AG08396 (cell line): ENCODE measurements at places on chromosomes 1 and 21.

DNA sequence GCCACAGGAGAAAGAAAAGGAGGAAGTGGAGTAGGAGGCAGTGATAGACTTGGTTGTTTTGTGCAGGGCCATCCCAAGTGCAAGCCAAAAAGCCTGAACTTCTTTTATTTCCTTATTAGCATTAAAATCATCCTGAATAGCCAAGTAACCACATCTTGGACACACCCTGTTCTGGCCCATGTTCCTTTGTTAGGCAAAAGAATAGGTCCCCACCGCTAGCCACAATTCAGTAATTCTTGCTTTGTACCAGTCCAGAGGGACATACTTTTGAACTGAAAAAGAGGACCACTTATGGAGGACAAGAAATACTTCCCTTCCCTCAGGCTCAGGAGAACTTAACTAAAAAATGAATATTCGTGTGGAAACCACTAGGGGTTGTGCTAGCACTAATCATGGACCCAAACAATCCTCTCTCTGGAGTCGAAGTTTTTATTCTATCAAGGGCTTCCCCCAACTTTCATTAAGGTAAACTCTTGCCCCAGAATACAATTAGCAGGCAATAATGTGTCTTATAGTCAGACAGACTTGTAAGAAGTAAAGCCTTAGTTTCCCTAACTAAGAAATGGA is 19.4 kb downstream of the TNFSF4 start:
- DNase-seq = no peak

DNA sequence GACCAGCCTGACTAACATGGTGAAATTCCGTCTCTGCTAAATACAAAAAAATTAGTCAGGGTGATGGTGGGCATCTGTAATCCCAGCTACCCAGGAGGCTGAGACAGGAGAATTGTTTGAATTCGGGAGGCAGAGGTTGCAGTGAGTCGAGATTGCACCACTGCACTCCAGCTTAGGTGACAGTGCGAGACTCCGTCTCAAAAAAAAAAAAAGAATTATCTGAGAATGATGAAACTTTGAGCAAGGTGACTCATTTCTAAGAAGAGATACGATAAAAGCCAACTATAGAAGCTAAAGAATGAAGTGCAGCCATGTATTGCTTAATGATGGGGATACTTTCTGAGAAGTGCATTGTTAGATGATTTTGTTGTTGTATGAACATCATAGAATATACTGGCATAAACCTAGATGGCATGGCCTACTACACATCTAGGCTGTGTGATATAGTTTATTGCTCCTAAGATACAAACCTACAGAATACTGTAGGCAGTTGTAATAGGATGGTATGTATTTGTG is 64.7 kb downstream of the SNRPE start:
- no peak for DNase-seq

DNA sequence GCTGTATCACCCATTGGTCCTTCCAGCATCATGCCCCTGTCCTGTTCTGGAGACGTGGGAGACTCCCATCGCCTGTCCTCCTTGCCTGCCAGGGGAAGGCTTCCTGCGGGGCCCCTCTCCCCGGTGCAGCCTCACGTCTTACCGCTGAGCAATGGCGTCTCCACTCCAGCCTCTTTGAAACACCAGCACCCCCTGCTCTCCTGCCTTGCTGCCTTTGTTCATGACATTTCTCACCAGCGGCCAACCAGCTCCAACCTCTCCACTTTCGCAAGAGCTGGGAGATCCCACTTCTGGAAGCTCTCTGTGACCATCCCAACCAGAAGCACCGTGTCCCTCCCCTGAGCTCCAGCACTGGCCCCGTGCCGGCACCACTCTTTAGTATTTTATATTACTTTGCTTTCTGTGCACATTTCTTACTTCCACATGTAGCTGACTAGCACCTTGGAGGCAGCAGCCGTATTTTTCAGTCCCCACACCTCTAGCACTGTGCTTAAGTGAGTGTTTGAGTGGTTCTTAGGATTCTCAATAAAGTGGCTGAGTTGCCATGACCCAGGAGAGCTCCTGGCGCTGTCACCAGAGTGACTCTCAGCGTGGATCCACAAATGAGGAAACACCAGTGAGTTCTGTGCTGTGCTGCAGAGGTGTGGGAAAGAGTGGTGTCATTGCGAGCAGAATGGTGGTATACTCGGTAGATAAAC is 83.5 kb downstream of the ATP5PO start:
- DNase-seq = no peak

GRCh38 chr1:53366901-53367502 is 39.1 kb upstream of the LRP8 start:
- DNase-seq = no peak

DNA sequence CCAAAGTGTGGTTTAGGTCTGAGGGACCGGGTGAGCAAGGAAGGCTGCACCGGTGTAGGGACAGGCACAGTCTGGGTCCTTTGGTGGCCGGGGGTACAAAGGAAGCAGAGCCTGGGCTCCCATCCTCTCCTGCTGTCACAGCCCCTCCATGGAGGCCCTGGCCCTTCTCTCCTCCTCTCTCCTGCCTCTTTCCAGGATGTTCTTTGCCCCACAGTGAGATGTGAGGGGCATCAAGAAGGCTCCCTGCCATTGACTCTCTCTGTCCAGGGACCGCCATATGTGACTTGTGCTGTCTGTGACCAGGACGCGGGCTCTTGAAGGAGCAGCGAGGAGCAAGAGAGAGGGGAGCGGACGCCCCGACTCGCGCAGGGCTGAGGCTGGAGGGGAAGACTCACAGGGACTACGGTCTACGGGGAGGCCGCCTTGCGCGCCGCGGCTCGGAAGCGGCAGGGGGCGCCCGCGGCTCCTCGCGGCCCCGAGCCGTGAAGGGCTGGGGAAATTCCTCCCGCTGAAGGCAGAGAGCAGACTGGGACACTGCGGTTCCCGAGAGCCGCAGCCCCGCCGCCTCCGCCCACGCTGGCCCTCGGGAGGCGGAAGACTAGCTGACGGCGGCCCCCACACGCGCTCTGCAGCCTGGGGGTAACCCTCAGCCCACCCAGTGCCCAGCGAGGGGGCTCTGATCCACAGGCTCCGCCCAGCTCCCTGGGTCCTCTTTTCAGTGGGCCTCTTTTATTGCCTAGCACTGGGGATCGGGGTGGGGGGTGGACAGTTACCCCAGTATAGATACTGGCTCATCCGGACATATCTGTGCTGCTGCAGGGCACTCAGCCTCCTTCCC is 40.8 kb downstream of the MAB21L3 start:
- DNase-seq = peak; percentile 96

DNA sequence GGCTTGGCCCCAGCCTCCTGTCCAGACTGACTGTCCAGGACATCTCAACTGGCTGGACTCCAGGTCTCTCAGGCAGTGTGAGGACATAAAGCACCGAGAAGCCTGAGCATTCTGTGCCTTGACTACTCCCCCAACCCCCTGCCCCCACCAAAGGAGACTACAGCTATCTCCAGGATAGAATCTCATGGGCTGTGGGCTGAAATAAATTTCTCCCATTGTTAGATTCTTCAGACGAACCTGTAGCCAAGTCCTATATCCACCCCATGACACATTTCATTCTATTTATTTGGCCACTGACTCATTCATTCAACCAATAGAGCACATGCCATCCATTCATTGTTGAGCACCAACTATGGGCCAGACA is 11.4 kb downstream of the VWA5B1 start:
- DNase-seq = peak; percentile 41

GRCh38 chr1:24931468-24932231 is 1.6 kb upstream of the RUNX3 start:
- DNase-seq = no peak

- no peak for DNase-seq
Measured at GRCh38 chr1:32448773-32449456, 16.0 kb upstream of the ZBTB8B start.

DNA sequence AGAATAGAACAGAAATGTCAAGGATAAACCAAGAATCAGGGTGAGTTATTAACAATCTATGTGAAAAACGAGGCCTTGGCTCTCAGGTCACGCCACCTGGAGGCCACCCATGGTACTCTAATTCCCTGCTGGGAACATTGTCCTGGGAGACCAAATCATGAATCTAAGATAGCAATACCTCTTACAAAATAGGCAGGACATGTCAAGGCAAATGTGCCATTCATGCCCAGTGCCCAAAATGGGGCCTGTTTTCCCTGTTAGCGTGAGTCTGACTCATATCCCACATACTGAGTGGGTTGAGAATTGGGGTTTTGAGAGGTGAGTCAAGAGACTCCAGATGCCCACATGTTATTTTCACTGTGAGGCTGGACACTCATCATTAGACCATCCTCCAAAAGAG is 380.8 kb downstream of the HHIPL2 start:
- DNase-seq = peak; percentile 73

DNA sequence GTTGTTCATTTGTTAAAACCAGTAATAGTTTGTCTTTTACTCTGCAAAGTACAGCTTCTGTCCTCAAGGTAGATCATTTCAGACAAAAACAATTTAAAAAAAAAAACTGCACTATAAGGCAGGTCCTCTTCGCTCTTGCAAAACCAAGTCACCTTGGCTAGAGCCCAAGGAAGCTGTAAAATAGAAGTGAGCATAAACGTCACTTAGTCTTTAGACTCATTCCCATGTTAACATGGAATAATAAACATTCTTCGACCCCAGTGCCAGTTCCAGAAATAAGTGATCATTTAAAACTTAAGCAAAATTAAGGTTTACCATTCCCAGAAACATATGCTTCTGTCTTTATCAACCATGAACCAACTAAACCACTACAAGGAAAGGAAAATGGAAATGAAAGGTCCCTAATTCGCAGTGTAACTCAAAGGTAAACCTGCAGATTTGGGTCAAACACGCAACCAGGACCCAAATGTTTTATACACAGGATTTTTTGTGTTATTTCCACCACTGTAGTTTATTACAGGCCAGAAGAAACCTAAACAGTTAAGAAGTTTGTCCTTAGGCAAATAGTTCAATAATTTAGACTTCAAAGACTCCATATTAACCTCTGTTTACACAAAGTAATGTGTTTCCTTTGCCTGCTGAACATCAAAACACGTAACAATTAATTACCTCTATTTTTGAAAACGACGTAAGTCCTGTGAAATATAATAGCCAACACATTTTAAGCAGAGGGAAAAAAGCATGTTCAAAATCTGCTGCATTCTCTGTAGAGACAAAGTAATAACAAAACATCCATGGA is 54.6 kb downstream of the TGFBR3 start:
- DNase-seq = no peak

- peak; percentile 69 for DNase-seq
Measured at GRCh38 chr21:45747802-45748445, 104.4 kb downstream of the PCBP3 start.

GRCh38 chr1:110308247-110308646 is 30.9 kb upstream of the RBM15 start:
- peak; percentile 58 for DNase-seq

- peak; percentile 27 for DNase-seq
Measured at GRCh38 chr1:162141281-162142054, 72.0 kb downstream of the NOS1AP start.

GRCh38 chr1:7809742-7810141 is 25.7 kb downstream of the PER3 start:
- no peak for DNase-seq

DNA sequence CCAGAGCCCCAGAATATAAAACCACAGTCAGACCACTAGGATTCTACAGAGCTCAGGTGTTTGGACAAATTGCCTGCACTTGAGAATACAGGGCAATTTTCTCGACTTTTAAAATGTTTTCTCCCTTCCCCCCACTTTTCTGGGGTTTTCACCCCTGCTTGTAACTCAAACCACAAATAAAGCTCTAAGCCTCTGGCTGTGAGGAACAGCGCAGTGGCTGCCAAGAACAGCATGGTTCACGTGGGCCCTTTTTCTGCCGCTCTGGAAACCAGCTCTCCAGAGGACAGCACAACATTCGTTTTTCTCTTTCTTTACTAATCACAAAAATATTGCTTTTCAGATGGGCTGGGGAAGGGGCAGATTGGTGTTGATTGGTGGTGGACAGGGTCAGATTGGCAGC is 102.2 kb upstream of the JUN start:
- no peak for DNase-seq

DNA sequence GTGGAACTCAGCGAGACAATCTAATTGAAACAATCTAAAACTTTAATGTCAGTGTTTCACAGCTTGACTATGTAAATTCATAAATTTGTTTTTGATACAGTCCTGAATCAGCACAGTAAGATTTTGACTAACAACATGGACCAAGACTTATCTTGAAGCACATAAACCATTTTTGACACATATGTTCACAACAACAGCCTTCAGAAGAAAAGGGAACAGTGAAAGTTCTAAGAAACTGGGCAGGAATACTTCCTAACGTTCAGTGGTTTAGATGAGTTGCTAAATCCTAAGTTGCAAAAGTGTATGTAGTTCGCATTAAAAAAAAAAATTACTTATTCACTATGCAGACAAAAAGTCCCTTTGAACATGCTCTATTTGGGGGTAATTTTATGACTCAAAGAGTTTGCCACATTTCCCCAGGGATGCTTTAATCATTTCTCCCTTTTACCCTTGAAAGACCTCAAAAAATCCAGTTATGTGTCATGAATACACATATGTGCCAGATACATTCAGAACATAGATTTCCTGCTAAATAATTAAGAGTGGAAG is 120.2 kb downstream of the MRPL39 start:
- DNase-seq = no peak

DNA sequence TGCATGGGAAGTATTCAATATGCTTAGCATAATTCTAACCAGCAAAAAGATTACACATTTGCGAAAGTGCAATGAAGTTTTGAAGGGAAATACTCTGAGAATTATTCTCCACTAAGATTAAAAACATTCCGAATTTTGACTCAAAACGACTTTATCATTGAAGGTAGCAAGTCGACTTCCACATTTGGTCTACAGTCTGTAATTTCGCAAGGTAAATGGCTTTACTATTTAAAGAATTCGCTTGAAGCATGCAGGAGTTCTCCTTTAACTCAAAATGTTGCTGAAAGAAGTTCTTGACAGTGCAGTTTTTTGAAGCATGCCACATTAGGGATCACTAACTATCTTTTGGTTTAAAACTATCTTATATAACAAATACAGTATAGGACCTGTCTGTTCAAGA is 161.0 kb upstream of the HP1BP3 start:
- DNase-seq = no peak

DNA sequence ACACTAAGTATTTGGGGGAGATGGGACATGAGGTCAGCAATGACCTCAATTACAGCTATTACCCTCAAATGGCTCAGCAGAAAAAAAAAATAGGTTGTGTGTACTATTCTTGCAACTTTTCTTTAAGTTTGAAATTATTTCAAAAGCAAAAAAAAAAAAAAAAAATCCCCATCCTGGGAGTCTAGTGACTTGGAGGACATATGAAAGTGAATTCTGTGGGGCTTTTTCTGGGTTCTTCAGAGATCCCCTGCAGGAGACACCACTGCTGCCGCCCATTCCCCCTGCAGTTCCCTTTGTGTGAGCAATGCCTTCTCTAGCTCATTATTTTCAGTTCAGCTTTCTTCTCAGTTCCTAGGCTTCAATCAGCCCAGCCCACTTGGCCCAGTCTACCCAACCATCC is 16.7 kb downstream of the HSD11B1 start:
- DNase-seq = no peak

GRCh38 chr21:39175154-39175553 is 8.1 kb downstream of the PSMG1 start:
- DNase-seq = no peak

GRCh38 chr21:37195059-37195458 is 72.1 kb downstream of the VPS26C start:
- DNase-seq = no peak

GRCh38 chr1:31667065-31667785 is 22.5 kb upstream of the PEF1 start:
- no peak for DNase-seq
